ENCODE measurements at places on chromosomes 7 and 10.
A peak's percentile ranks its signal among the peaks of the same experiment; 100 is the strongest.

DNA sequence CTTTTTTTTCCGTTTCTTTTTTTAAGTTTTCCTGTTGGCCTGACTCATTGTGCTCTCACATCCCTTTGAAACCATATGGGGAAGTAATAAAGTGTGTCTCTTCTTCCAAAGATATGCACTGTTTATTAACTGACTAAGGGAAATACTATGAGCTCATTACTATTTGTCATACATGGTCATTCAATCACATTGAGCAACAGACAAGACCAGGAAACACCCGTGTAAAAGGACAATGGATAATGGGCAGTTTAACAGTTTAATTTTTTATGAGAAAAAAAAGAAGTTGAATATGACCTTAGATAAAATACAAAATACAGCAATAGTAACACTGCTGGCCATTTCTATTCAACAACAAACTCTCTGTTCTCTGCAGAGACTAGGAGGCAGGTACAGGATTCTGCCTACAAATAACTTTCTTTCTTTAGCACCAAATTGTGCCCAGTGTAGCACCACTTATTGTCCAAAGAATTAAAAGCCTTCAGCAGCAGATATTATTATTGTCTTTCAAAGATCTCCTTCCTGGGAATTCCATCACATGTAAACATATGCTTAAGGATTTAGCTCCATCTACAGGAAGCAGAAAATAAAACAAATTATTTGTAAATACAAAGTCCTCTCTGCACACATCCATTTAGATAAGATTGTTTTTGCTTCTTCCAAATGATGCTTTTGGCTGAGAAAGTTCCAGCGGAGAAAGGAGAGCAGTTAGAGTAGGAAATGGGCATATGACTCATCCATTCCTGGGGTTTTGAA, 55.0 kb upstream of the AKR1E2 start:
- H3K36me3 ChIP-seq, result no peaks in the 10 kb centered on the region
- H3K4me1 ChIP-seq, result no peaks in the 10 kb centered on the region
- H3K4me3 ChIP-seq, result no peak overlapping the region
- H3K27me3 ChIP-seq, result peaks cover 70% of the 10 kb centered on the region
- H3K27ac ChIP-seq, result no peak overlapping the region
- no peak for DNase-seq

DNA sequence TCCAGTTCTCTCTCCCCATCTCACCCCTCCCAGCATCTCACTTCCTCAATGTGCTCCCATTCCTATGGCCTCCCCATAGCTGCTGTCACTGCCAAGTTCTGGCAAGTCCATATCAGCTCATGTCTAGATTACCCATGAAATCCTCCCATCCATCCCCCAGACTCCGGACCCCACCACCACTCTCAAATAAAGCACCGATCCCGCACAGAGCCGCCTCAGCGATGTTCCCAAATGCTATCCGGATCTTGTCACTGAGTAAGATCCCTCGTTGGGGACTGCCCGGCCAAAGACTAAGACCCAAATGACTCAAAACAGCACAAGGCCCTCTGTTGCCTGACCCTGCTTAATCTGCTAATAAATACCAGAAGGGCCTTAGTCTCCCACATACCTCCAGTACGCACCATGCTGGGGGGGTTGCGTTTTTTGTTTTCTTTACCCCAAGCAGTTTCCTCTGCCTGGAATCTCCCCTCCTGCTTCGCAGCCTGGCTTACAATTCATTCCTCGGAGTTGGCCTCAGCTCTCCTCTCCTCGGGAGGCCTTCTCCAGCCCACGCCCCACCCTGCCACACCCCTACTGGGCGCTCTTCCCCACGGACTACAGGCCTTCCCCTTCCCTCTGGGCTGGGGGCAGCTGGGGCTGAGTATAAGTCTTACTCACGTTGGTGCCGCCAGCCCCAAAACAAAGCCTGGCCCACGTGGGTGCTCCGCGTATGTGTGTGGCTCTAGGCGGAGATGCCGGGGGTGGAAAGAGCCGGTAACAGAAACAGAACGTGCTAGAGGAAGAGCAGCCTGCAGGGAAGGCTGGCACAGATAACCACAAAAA, 1.8 kb upstream of the DUSP5 start:
- H3K27me3 ChIP-seq, result no peaks in the 10 kb centered on the region
- H3K36me3 ChIP-seq, result peaks cover 13% of the 10 kb centered on the region
- no peak for DNase-seq
- H3K27ac ChIP-seq, result peak overlapping the region; percentile 98

GRCh38 chr10:119775529-119775928, 49.7 kb downstream of the INPP5F start:
- no peaks in the 10 kb centered on the region for H3K27me3 ChIP-seq
- H3K36me3 ChIP-seq, result peaks cover 4% of the 10 kb centered on the region
- no peak overlapping the region for H3K27ac ChIP-seq
- H3K4me3 ChIP-seq, result no peak overlapping the region

DNA sequence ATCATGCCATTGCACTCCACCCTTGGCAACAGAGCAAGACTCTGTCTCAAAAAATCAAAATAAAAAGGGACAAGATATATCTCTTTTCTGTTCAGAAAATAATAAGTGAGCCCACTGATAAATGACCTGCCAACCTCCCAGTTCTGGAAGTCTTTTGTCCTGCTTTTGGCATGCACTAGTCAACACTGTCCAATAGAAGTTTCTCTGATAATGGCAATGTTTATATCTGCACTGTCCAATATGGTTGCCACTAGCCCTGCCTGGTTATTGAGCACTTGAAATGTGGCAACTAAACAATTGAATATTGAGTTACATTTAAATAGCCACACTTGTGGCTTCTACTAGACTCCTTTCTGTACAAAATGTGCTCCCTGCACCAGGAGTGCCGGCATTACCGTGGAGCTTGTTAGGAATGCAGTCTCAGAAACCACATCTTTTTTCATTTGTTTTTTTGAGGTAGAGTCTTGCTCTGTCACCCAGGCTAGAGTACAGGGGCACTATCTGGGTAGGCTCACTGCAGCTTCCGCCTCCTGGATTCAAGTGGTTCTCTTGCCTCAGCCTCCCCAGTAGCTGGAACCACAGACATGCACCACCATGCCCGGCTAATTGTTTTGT, 229.7 kb downstream of the CACNB2 start:
- H3K4me3 ChIP-seq, result no peak overlapping the region
- no peaks in the 10 kb centered on the region for H3K4me1 ChIP-seq
- no peak overlapping the region for H3K27ac ChIP-seq
- no peak for DNase-seq
- no peaks in the 10 kb centered on the region for H3K27me3 ChIP-seq
- H3K36me3 ChIP-seq, result no peaks in the 10 kb centered on the region

- H3K4me3 ChIP-seq, result peak overlapping the region; percentile 83
- DNase-seq, result no peak
- peaks cover 62% of the 10 kb centered on the region for H3K36me3 ChIP-seq
Observed at GRCh38 chr7:130913639-130914553, 179.9 kb upstream of the KLF14 start.

GRCh38 chr10:70578371-70578947, 24.1 kb downstream of the PRF1 start:
- H3K36me3 ChIP-seq, result peaks cover 4% of the 10 kb centered on the region
- H3K4me3 ChIP-seq, result peak overlapping the region; percentile 69
- H3K4me1 ChIP-seq, result peaks cover 51% of the 10 kb centered on the region
- H3K27me3 ChIP-seq, result no peaks in the 10 kb centered on the region
- peak; percentile 31 for DNase-seq
- peak overlapping the region; percentile 95 for H3K27ac ChIP-seq

DNA sequence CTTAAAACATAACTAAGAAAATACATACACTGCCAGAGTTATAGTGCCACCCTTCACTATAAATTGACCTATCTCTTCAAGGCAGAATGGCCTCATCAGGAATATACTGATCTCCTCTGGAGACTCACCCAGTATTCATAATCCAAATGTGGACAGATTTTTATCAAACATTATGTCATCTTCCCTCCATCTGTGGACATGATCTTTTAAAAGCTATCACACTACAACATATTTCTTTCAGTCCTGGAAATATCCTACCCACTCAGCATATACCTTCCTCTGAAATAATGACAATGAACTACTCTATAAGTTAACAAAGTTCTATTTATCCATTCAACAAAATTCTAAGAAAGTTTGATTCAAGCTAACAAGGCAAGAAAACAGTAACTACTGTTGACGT, 3.2 kb downstream of the ZNF800 start:
- H3K27me3 ChIP-seq, result no peaks in the 10 kb centered on the region
- peaks cover 45% of the 10 kb centered on the region for H3K36me3 ChIP-seq
- no peak for DNase-seq
- no peak overlapping the region for H3K27ac ChIP-seq
- H3K4me1 ChIP-seq, result peaks cover 60% of the 10 kb centered on the region

DNA sequence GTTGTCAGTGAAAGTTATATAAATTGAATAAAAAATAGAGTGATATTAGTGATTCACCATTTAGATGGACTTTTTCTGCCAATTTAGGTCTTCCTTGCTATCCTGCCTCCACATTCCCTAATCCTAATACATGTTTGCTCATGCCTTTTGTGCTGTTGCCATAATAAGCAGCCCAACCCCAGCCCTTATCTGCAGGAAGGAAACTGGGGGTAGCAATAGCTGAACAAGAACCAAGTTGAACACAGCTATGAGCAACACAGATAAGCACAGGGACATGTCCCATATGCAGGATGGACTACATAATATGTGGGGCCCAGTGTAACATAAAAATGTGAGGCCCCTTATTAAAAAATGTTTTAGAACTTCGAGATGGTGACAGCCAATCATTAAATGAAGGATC, 91.2 kb upstream of the AHR start:
- no peak for DNase-seq
- H3K4me1 ChIP-seq, result no peaks in the 10 kb centered on the region
- no peaks in the 10 kb centered on the region for H3K27me3 ChIP-seq
- H3K27ac ChIP-seq, result no peak overlapping the region
- H3K4me3 ChIP-seq, result no peak overlapping the region

GRCh38 chr7:123537026-123537642, 2.7 kb upstream of the IQUB start:
- H3K27me3 ChIP-seq, result peaks cover 5% of the 10 kb centered on the region
- no peak overlapping the region for H3K27ac ChIP-seq
- no peak overlapping the region for H3K4me3 ChIP-seq
- H3K4me1 ChIP-seq, result peaks cover 19% of the 10 kb centered on the region
- peaks cover 14% of the 10 kb centered on the region for H3K36me3 ChIP-seq
- no peak for DNase-seq

GRCh38 chr7:21636694-21637093, 93.9 kb downstream of the DNAH11 start:
- DNase-seq, result no peak
- no peak overlapping the region for H3K27ac ChIP-seq
- H3K27me3 ChIP-seq, result peaks cover 42% of the 10 kb centered on the region
- H3K4me1 ChIP-seq, result no peaks in the 10 kb centered on the region

GRCh38 chr7:27101957-27102580, 414 bp downstream of the HOXA2 start:
- H3K36me3 ChIP-seq, result peaks cover 9% of the 10 kb centered on the region
- peaks cover 33% of the 10 kb centered on the region for H3K4me1 ChIP-seq
- H3K4me3 ChIP-seq, result no peak overlapping the region
- no peak for DNase-seq
- no peak overlapping the region for H3K27ac ChIP-seq

- H3K4me3 ChIP-seq, result no peak within 1 kb of the TSS
- no peak for DNase-seq
- no peaks in the 10 kb centered on the region for H3K4me1 ChIP-seq
- no peaks in the 10 kb centered on the region for H3K36me3 ChIP-seq
- H3K27me3 ChIP-seq, result peaks cover 9% of the 10 kb centered on the region
Observed at GRCh38 chr10:15043674-15044073, at the start of gene OLAH. Gene OLAH, plus strand, starts transcription at chr10:15043943. Its CDS starts 3,346 bp downstream, at chr10:15047289.

DNA sequence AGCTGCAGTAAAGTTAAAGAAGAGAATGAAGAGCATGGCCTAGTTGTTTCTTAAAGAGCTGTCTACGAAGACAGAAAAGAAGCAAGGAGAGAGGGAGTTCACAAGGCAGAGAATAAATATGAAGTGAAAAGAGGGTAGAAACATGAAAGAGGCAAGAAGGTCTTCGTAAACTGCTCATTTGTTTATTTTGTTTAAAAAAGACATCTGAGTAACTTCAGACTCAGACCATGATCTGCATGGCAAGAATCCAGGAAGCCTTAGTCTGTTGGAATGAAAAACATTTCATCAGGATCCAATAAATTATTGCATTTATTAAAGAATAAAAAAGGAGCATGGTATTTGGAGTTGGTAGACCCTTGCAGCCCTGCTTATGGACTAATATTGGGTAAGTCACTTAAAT, 151.1 kb downstream of the SEM1 start:
- H3K36me3 ChIP-seq, result no peaks in the 10 kb centered on the region
- no peak overlapping the region for H3K27ac ChIP-seq
- H3K4me3 ChIP-seq, result no peak overlapping the region
- peaks cover 7% of the 10 kb centered on the region for H3K27me3 ChIP-seq
- no peak for DNase-seq

DNA sequence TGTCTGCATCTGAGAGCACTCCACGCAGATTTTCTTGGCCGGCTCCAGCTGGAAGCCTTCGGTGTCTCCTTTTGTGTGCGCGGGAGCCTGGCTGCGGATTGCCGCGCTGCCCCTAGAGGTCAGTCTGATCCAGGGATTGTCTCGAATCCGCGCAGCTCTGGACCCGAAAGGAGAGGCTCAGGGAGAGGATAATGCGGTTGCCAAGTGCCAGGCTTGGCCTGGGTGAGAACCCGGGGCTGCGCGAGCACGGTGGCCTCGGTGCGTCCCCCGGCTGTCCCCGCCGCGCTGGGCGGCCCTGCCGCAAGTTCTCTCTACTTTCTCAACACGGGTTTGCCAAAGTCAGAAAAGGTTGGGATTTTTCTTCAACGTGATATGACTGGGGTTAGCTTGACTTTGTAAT, 140.9 kb downstream of the ADCYAP1R1 start:
- no peaks in the 10 kb centered on the region for H3K4me1 ChIP-seq
- no peaks in the 10 kb centered on the region for H3K36me3 ChIP-seq
- H3K27ac ChIP-seq, result no peak overlapping the region

DNA sequence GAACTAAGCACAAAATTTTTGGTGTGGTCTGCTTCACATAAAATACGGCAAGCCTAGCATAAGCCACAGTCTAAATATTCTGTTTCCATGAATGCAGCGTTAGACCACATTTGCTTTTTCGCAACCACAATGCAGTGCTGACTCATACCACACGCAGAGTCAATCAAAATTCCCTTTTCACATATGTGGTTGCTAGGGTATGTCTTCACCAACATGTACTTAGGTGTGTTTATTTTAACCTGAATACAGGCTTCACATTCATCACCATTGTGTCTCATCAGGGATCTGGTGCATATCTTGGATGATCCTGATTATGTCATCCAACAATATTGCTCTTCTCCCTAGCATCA, 90.8 kb downstream of the CHN2 start:
- DNase-seq, result peak; percentile 46
- no peaks in the 10 kb centered on the region for H3K27me3 ChIP-seq
- H3K27ac ChIP-seq, result peak overlapping the region; percentile 89
- peak overlapping the region; percentile 65 for H3K4me3 ChIP-seq
- peaks cover 9% of the 10 kb centered on the region for H3K36me3 ChIP-seq

- no peaks in the 10 kb centered on the region for H3K36me3 ChIP-seq
- H3K27ac ChIP-seq, result no peak overlapping the region
- H3K4me3 ChIP-seq, result no peak overlapping the region
- DNase-seq, result no peak
- peaks cover 4% of the 10 kb centered on the region for H3K27me3 ChIP-seq
Observed at GRCh38 chr10:3631701-3632330, 153.2 kb downstream of the KLF6 start.

GRCh38 chr7:132117181-132117580, 459.1 kb downstream of the PLXNA4 start:
- no peak overlapping the region for H3K27ac ChIP-seq
- no peaks in the 10 kb centered on the region for H3K4me1 ChIP-seq
- no peak overlapping the region for H3K4me3 ChIP-seq
- no peak for DNase-seq

Measured in central memory CD8-positive, alpha-beta T cell (primary cell).